AML-193 (cell line): ENCODE measurements at places on chromosomes 5 and 9.

DNA sequence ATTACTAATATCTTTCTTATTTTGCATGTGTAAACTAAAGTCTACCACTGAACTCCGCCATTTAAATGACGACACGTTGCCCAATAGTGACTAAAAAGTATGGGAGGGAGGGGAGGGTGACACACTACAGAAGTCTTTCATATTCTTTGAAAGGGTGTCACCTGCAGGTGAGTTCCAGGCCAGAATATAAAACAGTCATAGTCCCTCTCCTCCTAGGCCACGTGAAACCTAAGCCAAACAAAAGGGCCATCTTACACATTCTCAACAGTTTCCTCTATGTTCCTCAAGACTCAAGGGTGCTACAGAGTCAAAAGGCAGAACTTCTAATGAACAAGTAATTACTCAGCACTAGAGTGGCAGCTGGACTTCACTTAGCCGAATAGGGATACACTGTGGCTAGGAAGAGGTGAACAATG lies 6.4 kb downstream of the CEMIP2 start:
- no peak for DNase-seq

DNA sequence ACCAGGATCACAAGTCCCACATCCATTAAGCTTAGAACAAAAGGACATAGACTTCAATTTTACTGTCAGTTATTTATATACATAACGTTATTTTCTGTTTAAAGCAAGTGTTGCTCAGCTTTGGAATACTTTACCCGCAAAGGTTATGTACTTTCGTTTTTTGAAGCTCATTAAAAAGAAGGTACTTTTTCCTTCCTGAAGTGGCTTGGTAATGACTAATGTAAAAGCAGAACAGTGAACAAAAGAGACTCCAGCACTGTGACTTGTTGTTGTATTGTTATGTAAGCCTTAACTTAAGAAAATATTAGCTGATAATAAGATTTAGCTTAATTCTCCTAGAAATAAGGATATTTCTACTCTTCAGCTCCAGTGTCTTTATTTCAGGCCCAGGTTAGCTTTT lies 97.3 kb upstream of the SLCO6A1 start:
- DNase-seq = no peak

DNA sequence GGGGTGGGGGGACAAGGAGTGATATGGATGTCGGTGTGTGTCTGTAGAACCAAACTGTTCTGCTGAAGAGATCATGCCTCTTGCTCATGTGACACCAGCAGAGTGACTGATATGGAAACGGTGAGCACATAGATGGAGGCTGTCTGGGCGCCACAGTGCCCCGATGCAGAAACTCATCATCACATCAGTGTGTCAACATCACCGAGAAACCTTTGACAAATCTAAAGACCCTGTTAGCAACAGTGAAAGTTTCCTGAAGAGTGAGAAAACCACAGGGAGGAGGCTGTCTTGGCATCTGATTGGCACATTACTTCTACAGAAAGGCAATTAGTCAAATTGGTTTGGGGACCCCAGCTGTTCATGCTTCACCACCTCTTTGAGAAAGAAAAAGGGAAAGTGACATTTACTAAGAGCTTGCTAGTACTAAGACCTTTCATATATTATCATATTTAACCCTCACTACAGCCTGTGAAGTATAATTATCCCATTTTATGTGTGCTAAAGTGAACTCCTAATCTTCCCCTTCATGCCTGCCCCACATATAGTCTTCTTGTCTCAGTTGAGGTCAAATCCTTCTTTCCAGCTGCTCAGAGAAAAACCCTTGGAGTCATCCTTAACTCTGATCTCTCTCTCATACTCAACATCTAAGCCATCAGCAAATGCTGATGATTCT lies 25.6 kb downstream of the CSF2 start:
- DNase-seq = no peak

GRCh38 chr5:100493996-100494395 lies 41.2 kb upstream of the FAM174A start:
- DNase-seq = no peak

DNA sequence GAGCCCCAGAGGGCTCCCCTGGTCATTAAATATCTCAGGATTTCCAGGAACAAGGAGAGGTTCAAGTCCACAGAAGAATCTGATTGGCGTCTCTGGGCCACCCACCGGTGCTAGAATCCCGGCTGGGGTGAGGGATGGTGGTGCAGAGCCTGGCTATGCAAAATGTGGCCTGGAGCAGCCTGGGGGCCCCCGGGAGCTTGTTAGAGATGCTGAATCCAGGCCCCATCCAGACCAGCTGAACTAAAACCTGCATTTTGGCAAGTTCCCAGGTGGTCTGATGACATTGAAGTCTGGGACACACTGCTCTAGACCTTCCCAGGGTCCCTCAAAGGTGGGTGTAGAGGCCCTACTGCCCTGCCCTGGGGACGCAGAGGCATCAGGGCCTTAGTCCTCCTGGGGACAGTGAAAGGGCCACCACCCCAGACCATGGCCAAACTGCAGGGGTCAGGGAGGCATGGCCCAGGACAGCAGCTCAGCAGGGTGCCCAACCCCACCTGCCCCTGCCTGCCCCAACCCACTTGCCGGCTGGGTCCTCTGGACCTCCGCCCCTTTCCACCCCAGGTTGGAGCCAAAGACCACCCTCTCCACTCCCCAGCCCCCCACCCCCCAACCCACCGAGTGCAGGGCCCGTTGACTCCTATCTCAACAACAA lies 34.7 kb downstream of the ADAMTS2 start:
- no peak for DNase-seq

GRCh38 chr9:134585746-134586706 lies 55.6 kb upstream of the COL5A1 start:
- DNase-seq = no peak

DNA sequence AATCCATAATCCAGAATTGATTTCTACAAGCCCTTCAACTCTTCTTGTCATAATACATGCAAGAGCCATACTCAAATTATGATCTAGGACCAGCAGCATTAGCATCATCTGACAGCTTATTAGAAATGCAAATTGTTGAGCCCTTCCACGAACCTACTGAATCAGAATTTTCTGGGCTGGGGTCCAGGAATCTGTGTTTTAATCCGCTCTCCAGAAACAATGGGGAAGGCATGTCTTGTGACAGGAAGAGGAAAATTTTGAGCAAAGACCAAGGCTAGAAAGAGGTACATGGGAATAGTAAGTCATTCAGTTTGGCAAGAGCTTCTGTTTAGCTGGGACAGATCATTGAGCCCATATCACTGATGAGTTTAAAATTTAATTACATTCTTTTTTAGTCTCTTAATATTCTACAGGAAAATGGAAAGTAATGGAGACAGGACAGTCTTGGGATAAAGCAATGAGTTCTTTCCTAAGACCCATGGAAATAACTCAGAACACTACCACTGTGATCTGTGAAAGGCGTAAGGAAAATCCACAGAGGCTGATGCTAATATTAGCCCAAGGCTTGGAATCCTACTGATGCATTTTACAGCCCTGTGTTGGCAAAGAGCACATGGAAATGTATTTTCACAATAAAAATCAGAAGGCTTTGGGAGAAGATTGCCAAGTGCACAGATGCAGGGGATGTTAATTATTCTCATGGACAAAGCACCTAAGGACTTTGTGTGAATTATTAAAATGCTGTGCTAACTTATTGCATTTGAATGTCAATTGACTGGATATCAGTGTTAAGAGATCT lies 73.7 kb upstream of the STK32A start:
- DNase-seq = no peak

DNA sequence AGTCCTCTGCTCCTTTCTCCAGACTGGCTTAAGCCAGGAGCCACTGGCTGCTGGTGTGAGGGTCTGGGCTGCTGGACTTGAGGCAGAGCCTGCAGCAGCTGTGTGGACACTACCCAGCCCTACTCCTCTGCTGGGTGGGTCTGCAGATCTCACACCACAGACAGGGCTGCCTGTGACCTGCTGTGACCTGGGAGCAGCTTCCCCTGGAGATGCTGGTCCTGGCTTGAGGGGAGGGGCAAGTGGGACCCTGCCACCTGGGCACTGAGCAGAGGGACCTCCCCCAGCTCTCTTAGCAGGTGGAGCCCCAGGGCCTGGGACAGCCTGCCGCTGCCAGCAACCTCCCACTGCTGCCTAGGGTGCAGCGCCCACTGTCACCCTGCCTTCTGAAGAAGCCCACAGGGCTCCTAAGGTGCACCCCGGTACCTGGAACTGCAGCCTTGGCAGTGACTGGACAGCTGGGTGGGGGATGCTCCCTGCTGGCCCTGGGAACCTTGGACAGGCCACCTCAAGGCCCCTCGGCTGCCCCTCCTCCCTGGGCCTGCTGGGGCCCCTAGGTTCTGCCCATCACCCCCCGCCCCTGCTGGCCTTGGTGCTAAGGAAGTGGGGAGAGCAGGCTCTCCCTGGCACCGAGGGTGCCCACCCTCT lies 9.1 kb downstream of the CACFD1 start:
- no peak for DNase-seq

DNA sequence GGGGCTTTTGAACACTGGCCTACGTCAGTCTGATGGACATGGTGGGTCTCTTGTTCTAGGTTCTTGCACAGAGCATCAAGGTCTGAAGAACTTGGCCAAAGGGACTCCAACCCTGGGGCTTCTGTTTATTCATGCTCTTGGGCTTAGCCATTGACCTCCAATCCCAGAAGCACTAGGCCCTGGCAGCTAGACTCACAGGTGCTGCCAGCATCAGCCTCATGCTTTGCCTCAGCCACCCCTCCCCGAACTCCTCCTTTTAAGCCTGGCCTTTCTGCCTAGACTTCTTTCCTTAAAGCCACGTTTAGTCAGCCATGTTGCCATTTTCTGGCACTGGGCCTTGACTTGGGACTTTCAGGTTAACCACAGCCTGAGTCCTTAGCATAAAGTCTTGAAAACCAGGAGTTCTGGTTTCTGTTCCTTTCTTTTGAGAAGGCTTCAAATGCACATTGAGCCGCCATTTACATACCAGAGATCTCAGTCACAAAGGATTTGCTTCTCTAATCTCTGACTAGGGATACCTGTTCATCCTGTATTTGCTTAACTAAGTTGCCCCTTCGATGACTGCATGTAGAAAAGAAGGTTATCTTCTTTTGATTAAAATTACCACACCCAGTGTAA lies 54.7 kb downstream of the ANGPTL2 start:
- no peak for DNase-seq

GRCh38 chr5:5387192-5387591 lies 35.3 kb upstream of the ICE1 start:
- DNase-seq = no peak

GRCh38 chr5:42761791-42762190 lies 5.2 kb downstream of the CCDC152 start:
- DNase-seq = no peak

DNA sequence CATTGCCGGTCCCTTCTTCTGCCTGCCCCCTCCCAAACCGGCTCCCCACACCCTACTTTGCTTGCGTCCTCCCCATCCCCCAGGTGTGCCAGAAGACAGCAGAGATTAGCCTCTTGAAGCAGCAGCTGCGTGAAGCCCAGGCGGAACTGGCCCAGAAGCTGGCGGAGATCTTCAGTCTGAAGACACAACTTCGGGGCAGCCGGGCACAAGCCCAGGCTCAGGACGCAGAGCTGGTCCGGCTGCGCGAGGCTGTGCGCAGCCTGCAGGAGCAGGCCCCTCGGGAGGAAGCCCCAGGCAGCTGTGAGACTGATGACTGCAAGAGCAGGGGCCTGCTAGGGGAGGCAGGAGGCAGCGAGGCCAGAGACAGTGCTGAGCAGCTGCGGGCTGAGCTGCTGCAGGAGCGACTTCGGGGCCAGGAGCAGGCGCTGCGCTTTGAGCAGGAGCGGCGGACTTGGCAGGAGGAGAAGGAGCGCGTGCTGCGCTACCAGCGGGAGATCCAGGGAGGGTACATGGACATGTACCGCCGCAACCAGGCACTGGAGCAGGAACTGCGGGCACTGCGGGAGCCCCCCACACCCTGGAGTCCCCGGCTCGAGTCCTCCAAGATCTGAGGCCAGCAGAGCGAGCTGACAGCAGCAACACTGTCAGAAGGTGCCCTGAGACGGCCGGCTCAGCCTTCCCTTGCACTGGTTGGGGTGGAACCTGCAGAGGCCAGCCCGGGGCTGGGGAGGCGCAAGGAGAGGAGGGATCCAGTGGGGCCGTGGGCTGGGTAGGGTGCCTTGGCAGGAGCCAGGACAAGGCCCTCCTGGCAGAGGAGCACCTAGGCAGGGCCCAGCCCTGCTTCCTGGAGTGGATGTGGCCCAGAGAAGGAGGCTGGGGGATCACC lies 8.3 kb downstream of the N4BP3 start:
- no peak for DNase-seq

DNA sequence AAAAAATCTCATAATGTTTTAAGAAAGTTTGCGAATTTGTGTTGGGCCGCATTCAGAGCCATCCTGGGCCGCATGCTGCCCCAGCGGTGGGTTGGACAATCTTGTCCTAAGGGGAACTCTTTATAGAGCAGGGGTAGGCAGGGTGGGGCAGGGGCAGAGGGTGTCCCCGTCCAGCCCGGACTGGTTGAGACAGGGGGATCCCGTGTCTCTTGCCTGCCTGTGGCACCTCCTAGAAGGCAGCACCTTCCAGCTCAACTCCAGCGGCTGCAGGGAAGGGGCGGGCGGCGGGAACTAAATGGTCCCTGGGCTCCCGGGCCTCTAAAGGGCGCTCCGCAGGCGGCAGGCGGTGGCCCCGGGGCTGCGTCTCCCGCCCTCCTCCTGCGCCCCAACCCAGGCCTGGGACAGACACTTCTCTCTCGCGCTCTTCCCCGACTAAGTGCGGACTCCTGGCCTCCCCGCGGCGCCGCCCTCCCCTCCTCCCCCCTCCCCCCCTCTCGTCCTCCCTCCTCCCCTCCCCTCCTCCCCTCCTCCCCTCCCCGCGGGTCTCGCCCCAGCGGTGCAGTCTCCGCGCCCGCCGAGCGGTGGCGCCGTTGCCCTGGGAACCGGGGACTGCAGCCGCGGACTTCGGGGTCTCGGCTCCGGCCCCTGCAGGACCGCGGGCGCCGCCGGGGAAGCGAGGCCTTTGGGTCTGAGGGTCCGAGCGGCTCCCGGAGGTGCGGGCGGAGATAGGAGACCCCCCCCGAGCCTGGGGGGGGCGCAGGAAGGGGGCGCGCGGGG lies 132.6 kb downstream of the MRPL36 start:
- no peak for DNase-seq

GRCh38 chr9:14522627-14523379 lies 170.4 kb downstream of the ZDHHC21 start:
- no peak for DNase-seq

- no peak for DNase-seq
These were observed 19.6 kb downstream of the PTPA start for GRCh38 chr9:129130791-129131190.

DNA sequence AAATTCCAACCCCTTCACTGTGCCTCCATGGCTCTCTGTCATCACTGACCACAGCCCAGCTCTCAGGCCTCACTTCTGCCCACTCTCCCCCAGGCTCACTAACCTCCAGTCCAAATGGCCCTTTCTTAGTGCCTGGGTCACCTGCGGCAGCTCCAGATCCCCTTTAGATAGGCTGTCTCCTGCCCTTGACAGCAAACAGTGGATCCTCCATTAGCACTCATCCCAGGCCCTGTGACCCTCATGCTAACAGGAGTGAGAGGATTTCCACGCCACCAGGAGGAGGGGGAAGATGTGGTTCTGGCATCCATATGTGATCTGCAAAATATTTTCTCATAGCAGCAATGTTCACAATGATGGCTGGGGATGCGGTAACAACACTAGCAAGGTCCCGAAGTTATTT lies 139.4 kb downstream of the DCP2 start:
- no peak for DNase-seq

GRCh38 chr5:590346-590745 lies 21.8 kb upstream of the CEP72 start:
- DNase-seq = no peak
